ENCODE measurements at places on chromosomes 2 and 18.
A peak's percentile ranks its signal among the peaks of the same experiment; 100 is the strongest.

- peak; percentile 24 for DNase-seq
Observed at GRCh38 chr2:113910110-113910717, 20.3 kb downstream of the ACTR3 start.

DNA sequence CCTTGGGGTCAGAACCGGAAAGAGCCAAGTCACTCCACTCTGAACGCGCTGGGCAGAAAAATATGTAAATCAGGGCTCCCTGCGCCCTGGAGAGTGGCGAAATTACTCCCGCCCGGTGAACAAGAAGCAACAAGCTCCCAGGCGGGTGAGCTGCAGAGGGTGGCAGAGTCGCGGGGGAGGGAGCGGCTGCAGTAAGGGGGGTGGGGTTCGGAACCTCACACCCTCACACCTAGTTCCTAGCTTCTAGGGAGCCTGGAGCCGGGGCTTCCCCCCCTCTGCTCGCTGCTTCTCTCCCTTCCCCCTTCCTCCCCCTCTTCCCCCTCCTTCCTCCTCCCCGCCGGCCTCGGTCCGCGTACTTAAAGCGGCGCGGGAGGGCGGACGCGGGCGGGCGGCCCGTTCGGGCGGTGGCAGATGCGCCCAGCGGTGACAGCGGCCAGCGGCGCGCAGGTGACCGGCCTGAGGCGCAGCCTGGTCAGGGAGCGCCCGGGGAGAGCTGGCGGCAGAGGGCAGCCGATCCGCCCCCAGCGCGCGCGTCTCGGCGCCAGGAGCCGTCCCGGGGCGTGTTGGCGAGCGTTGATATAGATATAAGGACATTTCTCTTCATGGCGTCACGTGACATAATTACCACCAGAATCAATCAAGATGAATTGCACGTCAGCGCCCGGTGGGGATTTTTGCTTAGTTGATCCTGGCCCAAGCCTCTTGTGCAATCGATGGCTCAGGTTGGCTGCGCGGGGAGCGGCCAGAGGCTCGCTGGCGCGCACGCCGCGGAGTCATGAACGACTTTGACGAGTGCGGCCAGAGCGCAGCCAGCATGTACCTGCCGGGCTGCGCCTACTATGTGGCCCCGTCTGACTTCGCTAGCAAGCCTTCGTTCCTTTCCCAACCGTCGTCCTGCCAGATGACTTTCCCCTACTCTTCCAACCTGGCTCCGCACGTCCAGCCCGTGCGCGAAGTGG lies at the start of gene HOXD11:
TSS of gene HOXD11 (plus strand) at position 700 of the 959 bp plus-strand sequence. CDS start at position 776, 76 bp downstream.
- DNase-seq, result no peak

- DNase-seq, result no peak
Observed at GRCh38 chr2:41966920-41967319, 80.9 kb upstream of the PKDCC start.

DNA sequence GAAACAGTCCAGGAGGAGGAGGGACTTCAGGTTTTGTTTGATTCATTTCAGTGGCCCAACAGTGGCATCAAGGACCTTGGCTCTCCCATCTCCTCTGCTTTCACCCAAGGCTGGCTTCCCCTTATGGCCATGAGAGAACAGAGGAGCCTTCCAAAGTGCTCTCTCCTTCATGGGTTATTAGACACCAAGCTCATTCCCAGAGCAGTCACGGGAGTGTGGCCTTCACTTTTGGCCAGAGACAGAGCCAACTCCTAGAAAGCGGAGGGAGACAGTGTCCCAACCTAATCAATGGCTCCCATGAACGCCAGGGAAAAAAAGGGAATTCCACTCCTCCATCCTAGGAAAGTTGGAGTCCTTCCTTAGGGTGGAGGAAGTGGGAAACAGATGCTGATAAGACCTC lies 871 bp upstream of the DUSP28 start:
- no peak for DNase-seq

- no peak for DNase-seq
Observed at GRCh38 chr2:98833172-98833916, 102.4 kb upstream of the MGAT4A start.

- no peak for DNase-seq
Observed at GRCh38 chr2:147356157-147356556, 488.7 kb upstream of the ACVR2A start.

DNA sequence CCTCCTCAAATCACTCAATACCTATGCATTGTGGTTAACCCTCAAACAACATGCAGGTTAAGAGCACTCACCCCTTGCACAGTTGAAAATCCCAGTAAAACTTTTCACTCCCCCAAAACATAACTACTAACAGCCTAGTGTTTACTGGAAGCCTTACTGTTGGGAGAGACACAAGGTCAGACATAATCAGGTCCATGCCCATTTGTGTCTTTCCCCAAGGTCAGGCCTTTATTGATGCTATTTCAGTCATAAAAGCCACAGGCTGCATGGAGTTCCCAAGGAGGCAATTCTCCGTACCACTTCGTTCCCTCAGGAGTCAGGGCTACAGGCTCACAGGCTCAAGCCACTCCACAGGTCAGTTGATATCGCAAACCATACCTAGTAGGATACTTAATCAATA lies 180.2 kb downstream of the NCK2 start:
- no peak for DNase-seq

DNA sequence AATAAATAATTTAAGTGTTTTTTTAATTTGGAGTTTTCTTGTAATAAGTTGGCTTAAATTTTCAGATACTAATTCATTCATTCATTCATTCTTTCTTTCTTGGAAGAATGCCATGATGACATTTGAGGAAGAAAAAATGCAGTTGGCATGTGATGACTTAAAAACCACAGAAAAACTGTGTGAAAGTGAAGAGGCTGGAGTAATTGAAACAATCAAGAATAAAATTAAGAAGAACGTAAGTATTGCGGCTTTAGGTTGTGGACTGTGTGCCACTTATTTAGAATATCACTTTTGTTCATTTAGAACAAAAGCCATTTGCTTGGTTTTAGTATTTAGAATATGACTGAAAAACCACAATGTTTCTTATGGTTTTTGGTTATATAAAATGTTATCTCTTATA lies 51.4 kb downstream of the TTC39C start:
- no peak for DNase-seq

DNA sequence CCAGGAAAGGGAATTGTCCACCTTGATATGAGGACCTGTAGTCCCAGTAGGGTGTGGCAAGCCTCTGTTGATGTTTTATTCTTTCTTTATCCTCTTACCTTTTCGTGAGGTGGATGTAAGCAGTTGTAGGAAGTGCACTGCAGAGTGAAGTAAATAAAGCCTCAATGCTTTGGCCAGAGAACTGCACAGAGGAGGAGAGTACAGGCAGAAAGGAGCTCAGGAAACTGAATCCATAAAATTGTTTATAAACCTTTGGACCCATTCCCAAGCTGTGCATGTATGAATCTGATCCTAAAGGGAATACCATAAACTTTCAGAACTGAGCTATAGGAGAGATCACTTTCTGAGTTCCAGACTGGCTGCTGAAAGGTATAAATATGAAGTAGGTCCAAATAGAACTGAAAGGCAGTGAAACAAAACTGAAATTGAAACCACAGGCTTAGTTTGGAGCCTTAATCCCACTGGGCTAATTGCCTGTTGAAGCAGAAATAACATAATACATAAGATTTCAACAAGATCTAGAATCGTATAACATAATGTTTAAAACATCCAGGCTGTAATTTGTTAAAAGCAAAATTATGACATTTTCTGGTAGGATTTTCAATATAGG lies 17.9 kb upstream of the SLC9A4 start:
- no peak for DNase-seq

- DNase-seq, result no peak
Observed at GRCh38 chr2:168559187-168559586, 103.1 kb downstream of the CERS6 start.

DNA sequence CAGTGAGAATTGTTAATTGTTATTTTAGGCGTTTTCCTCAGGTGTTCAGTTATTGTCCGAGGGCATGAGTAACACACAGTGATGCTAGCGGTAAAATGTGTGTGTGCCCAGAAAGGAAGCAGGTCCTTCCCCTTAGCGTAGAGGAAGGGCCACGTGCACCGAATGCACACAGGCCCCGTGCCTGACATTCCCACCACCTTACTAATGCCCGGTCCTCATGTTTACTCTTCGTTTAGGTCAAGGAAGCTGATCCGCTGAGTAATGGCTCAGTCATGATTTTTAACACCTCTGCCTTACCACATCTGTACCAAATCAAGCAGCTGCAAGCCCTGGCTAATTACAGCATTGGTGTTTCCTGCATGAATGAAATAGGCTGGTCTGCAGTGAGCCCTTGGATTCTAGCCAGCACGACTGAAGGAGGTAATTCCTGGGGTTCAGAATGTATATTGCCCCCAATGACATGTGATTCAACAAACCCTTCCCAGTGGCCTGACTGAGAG lies 76.7 kb downstream of the MERTK start:
- DNase-seq, result no peak

DNA sequence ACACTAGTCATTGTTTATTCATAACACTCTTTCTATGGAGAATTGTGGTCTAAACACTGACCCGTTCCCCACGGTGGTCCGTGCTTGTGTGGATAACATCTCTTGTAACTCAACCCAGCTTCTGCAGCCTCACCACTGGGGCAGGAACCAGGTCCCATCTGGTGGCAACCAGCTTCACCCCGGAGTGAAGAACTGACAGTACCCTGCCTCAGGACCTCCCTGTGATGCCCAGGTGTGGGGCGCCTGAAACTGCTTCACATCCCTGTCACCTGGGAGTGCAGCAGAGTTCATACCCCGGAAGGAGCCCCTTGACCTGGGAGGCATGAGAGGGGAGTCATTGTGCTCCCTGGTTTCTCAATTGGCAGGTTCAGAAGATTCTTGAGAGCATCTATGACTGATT lies 81.1 kb downstream of the LONRF2 start:
- no peak for DNase-seq

DNA sequence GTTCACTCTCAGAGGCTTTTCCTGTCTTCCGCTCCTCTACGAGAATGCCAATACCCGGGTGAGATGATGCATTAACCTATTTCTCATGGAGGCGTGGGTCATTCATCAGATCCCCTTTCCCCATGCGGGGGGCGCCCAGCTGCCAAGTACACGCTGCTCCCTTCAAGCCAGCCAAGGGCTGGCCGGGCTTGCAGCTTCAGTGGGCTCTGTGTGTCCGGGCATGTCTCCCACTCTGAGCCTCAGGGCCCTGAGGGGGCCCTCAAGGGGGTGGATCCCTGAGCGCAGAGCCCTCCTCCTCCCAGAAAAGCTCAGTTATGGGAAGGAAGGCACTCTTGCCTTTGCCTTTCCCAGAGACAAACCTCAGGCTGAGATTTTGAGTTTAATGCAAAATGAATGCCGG lies 431.8 kb upstream of the MYT1L start:
- DNase-seq, result no peak

DNA sequence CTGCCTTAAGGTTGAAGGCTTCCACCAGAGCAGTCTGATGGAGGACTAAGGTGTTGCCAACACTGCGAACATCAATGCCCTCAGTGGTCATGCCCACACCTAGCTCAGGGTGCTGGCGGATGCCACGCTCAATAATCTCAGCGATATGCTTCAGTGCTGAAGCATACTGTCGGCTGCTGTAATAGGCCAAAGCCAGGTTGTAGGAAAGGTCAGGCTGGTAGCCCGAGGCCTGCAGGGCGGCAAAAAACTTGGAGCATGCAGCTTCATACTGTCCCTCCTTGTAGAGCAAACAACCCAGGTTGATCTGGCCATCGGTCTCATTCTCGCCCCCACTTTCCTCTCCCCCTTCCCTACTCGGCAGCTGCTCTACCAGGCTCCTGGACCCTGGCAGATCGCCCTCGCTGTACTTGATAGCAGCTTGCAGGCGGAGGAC lies 159.4 kb downstream of the AGPS start:
- no peak for DNase-seq

- DNase-seq, result no peak
Observed at GRCh38 chr18:23668731-23669130, 6.0 kb upstream of the ANKRD29 start.

DNA sequence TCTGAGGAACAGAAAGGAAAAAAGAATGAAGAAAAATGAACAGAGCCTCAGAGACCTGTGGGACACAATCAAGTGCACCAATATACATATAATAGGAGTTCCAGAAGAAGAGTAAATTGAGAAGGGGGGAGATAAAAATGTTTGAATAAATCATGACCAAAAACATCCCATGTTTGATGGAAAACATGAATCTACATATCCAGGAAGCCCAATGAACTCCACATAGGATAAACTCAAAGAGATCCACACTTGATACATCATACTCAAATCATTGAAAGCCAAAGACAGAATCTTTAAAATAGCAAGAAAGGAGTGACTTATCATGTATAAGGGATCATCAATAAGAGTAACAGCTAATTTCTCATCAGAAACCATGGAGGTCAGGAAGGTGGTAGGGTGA lies 80.0 kb downstream of the COA5 start:
- no peak for DNase-seq

DNA sequence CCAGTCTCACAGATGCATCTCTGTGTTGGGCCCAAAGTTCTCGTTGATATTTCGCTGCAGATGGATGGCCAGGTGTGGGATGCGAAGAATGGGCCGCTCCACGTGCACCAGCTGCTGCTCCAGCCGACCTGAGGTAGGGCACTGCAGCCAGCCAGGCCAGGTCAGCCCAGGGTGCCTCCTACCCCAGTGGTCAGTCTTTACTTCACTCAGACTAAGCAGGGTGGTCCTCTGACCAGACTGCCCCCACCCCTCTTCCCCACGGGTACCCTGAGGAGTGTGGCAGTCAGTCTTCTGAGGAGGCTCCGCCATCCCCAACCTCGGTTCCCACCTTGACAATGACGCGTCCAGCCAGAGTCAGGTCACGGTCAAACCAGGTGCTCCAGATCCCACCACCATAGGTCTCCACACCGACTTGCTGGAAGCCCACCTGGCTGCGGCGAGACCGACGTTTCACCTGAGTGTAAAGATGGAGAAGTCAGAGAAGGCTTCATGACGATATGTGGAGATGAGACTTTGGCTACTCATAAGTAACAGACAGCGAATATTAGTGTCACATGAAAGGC lies 1.7 kb downstream of the DNPEP start:
- no peak for DNase-seq

GRCh38 chr2:239940861-239941570 lies 84.1 kb downstream of the NDUFA10 start:
- DNase-seq, result no peak

DNA sequence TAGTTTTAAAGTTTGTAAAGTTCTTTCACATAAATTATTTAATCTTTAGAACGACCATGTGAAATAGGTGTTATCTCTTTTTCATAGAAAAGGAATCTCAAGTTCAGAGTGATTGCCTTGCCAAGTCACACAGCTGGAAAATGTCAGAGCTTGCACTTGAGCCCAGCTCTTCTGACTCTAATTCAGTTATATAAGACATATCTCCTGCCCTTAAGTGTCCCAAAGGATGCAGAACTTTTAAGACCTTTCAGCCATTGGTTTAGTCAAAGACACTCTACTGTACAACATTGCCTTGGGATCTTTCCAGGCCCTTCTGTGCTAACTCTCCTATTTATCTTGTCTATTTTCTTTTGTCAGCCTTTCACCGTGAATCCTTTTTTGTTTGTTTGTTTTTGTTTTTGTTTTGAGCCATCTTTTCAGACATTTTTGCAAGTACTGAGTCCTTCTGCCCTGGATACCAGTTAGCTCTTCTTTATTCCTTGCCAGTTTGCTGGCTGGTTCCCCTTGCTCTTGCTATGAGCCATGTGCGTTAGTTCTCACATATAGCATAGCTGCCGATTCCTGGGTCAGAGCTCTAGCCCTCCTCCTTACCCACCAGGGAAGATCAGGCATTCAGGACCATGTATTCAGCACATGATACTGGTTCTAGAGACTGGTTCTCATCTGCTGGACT lies 160.0 kb upstream of the MYO3B start:
- no peak for DNase-seq
